ENCODE measurements at places on chromosomes 5 and 9.
A peak's percentile ranks its signal among the peaks of the same experiment; 100 is the strongest.

- H3K27ac ChIP-seq, result peak overlapping the region; percentile 47
- peaks cover 18% of the 10 kb centered on the region for H3K36me3 ChIP-seq
- no peak overlapping the region for H3K4me3 ChIP-seq
- H3K27me3 ChIP-seq, result no peaks in the 10 kb centered on the region
Measured at GRCh38 chr9:21082671-21083070, 4.9 kb upstream of the IFNB1 start.

DNA sequence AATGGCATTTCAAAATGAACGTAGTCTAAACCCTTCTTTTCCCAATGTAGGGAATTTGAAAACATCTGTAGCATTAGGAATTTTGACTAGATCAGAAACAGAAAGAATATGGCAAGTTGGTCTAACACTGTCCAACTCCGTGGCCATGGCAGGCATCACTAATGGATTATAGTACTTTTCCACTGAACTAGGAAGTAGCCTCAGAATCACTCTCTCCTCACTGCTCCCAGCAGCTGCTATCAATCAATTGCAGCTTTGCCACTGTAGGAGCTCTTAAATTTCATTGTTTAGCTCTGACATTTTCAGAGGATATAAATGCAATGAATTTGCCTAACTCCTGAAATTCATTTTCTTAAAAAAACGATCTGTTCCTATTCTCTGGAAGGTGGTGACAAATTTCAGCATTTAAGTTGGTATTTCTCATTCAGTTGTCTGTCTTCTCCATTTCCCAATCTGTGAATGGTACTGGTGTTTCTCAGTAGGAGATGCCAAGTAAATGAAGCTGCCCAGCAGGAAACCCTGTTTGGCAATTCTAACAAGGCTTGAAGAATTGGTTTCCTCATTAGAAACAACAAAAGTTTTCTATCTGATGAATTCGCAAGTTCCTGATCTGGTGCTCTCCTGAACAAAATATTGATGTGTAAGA is 64.7 kb downstream of the TLR4 start:
- H3K27me3 ChIP-seq, result peaks cover 30% of the 10 kb centered on the region
- no peak overlapping the region for H3K27ac ChIP-seq
- no peaks in the 10 kb centered on the region for H3K36me3 ChIP-seq

DNA sequence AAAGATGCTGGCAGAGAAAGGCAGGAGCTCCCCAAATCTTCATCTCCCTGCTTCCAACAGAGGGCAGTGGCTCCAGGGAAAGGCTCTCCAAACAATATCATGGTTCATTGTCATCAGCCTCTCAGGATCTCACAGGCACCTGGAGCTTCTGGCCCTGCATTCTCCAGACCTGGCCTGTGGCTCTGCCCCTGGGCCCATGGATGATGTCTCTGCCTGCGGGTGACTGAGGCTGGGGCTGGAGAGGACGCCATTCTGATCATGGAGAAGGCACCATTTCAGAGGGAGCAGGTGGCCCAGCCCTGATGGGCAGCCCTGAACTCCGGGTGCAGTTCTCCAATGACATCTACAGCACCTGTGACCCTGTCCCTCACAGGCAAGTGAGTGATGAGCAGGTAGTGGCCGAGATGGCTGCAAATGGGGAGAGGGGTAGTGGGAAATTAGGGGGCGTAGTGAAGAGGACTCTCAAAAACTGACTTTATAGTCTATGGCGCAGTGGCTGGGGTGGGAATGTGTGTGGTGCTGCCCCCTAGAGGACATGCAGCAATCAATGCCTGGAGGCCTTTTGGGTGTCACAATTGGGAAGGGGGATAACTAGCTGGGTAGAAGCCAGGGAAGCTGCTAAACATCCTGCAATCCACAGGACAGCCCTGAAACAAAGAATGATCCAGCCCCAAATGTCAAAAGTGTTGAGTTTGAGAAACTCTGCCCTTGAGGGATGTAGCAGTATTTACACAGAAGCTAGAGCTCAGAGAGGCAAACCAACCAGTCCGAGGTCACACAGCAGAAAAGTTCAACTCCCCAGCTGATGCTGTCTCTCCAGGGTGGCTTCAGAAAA is 3.2 kb downstream of the SH3PXD2B start:
- no peaks in the 10 kb centered on the region for H3K36me3 ChIP-seq
- H3K27me3 ChIP-seq, result peaks cover 38% of the 10 kb centered on the region
- peak; percentile 43 for DNase-seq
- H3K4me1 ChIP-seq, result peaks cover 4% of the 10 kb centered on the region
- no peak overlapping the region for H3K4me3 ChIP-seq
- H3K27ac ChIP-seq, result no peak overlapping the region

GRCh38 chr5:120372899-120373298 is 91.2 kb upstream of the PRR16 start:
- no peak overlapping the region for H3K4me3 ChIP-seq
- no peak overlapping the region for H3K27ac ChIP-seq
- H3K4me1 ChIP-seq, result no peaks in the 10 kb centered on the region
- no peaks in the 10 kb centered on the region for H3K36me3 ChIP-seq

DNA sequence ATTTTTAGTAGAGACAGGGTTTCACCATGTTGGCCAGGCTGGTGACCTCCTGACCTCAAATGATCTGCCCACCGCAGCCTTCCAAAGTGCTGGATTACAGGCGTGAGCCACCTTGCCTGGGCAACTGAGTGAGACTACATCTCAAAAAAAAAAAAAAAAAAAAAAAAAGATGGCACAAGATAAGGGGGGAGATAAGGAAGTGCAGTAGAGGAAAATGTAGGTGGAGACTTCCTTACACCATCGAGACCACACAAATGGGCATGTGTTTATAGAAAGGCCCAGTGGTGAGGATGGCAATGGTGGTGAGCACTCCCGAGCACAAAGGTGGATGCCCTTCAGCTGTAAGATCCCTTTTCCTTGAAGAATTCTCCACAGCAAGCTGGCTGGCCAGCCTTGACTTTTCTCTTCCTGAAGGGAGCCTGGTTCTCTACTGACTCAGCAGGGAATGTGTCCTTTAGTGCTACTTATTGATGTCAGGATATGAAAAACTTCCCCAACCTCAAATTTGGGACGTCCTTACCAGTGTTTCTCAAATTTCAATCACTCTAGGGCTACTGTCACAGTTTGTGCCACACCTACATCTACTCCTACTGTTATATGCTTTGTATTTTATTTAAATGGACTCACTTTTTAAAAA is 28.2 kb downstream of the ERGIC1 start:
- H3K36me3 ChIP-seq, result peaks cover 7% of the 10 kb centered on the region
- peaks cover 16% of the 10 kb centered on the region for H3K4me1 ChIP-seq
- DNase-seq, result no peak
- no peaks in the 10 kb centered on the region for H3K27me3 ChIP-seq

DNA sequence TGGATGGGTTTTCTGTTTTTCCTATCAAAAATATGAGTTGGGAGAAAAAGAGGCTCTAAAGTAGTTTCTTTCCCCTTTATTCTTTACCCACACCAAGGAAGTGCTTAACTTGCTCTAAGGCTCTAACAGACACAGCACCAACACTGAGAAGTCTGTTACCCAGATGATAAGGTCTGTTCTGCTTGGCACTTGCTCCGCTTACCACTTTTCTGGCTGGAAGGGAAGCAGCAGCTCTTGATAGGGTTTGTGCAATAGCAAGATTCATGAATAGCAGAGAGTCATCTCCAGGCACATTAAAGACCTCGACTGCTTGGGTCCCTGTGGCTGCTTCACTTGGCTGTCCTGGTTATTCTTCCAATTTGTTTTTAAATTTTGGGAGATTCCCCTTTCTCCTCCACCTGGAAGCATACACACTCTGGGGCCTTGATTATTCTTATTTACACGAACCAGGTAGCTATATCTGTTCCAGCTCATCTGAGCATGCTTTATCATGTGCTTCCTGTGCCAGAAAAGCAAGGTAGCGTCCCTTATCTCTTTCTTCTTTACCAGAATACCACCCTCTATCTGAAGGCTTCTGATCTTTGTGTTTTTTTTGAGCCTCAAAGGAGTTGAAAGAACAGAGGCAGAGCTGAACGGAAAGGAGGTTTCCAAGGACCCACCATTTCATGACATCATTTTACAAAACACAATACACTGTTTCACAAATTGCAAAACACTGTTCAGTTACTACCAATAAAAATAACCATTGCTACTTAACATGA is 24.8 kb downstream of the PPP3R2 start:
- peaks cover 65% of the 10 kb centered on the region for H3K4me1 ChIP-seq
- no peaks in the 10 kb centered on the region for H3K27me3 ChIP-seq
- H3K36me3 ChIP-seq, result peaks cover 57% of the 10 kb centered on the region
- H3K4me3 ChIP-seq, result no peak overlapping the region
- peak overlapping the region; percentile 78 for H3K27ac ChIP-seq

DNA sequence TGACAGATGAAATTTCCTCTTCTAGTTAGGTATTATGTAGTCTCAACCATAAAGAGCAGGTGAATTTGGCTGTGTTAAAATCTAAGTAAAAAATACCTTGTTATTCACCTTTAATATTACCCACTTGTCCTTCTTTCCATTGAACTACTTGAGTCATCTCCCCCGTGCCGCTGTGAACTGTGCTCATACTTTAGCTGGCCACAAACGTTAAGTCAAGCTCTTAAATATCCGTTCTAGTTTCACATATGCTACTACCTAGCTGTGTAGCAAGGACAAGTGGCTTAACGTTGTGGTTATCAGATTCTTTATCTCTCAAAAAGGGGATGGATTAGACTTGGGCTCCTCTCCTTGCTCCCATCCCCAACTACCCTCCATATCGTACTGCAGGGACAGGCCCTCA is 110.4 kb downstream of the EFNA5 start:
- H3K36me3 ChIP-seq, result no peaks in the 10 kb centered on the region
- peaks cover 19% of the 10 kb centered on the region for H3K27me3 ChIP-seq
- H3K4me3 ChIP-seq, result no peak overlapping the region
- no peak for DNase-seq

DNA sequence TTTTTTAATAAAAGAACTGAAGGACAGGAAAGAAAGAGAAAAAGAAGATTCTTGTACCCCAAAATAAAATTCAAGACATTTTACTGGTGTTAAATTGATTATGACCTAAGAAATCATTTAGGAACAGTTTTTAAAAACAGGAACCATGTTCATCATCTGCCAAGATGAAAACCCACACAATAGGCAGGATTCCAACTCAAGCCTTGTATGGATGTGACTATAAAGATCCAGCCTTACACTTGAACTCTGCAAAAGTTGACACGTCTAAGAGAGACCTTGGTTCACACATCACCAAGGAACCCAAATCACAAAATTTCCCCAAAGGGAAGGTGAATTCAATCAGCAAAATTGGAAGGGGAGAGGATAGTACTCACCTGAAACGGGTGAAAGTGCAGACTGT is 82.6 kb downstream of the SMIM23 start:
- H3K27ac ChIP-seq, result no peak overlapping the region
- H3K4me1 ChIP-seq, result peaks cover 7% of the 10 kb centered on the region
- H3K27me3 ChIP-seq, result no peaks in the 10 kb centered on the region
- H3K36me3 ChIP-seq, result peaks cover 28% of the 10 kb centered on the region
- DNase-seq, result no peak
- no peak overlapping the region for H3K4me3 ChIP-seq

DNA sequence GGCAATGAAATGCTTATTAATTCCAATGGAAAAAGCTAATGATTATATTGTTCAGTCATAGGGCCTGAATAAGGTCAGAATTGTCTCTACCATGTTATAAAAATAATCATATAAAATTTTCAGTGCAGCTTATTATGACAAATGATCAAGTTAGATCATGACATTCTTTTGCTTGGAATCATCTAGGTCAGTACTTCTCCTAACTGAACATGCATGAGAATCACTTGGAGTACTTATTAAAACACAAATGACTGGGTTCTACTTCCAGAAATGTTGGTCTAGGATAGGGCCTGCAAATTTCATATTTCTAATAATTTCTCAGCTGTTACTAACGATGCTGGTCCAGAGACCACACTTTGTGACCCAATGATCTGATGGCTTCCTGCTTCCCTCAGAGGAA is 806.0 kb upstream of the ZNF608 start:
- no peak overlapping the region for H3K4me3 ChIP-seq
- no peak for DNase-seq
- no peaks in the 10 kb centered on the region for H3K27me3 ChIP-seq
- H3K4me1 ChIP-seq, result no peaks in the 10 kb centered on the region
- no peak overlapping the region for H3K27ac ChIP-seq

- DNase-seq, result no peak
- peaks cover 12% of the 10 kb centered on the region for H3K4me1 ChIP-seq
- H3K27me3 ChIP-seq, result no peaks in the 10 kb centered on the region
Measured at GRCh38 chr9:71741926-71742648, 26.2 kb downstream of the CEMIP2 start.

DNA sequence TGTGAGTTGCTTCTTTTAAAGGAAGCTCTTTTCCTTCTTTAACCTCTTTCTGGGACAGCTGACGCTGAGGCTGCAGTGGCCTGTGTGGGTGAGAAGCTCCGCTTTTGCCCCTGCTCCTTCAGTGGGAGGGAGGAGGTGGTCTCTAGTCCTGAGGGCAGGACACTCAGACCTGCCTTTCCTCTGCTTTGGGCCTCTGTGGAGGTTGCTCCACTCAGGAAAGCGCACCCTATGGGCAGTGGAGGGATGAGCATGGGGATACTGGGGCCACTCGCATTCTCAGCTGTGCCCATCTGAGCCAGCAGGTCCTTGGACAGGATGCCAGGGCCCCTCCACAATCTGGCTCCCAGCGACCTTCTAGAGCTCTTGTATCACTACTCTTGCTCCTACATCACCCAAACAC is 111.5 kb downstream of the NSG2 start:
- H3K27me3 ChIP-seq, result no peaks in the 10 kb centered on the region
- H3K4me1 ChIP-seq, result no peaks in the 10 kb centered on the region
- no peak overlapping the region for H3K27ac ChIP-seq
- no peak for DNase-seq
- no peak overlapping the region for H3K4me3 ChIP-seq

DNA sequence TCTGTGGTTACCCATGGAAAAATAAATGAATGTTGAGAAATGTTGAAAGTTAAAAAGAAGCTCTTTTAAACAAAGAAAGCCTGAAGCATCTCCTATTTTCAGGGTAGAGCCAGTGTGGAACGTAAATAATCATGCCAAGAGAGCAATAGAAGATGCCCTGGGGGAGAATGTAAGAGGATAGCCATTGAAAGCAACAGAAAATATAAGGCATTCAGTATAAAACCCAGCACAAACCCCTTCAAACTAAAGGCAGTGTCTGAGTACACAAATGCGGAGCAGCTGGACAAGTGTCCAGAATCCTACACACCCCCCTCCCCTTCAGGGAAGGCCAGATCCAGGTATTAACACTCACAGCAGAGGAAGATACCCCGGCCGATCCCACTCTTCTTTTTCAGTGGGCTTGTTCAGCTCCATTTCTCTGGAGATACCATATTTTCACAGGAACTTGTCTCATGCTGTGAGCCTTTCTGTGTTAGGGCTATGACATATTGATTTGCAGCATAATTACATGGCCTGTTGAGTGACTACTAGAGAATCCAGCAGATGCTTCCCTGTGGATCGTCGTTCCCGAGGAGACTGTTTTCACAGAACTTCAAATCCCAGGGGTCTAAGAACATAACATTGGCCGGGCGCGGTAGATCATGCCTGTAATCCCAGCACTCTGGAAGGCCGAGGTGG is 101.2 kb downstream of the PLK2 start:
- no peak overlapping the region for H3K27ac ChIP-seq
- no peaks in the 10 kb centered on the region for H3K36me3 ChIP-seq
- no peak overlapping the region for H3K4me3 ChIP-seq
- no peaks in the 10 kb centered on the region for H3K4me1 ChIP-seq
- no peaks in the 10 kb centered on the region for H3K27me3 ChIP-seq
- no peak for DNase-seq

GRCh38 chr5:113552620-113553019 is 39.1 kb downstream of the YTHDC2 start:
- H3K4me3 ChIP-seq, result no peak overlapping the region
- H3K27ac ChIP-seq, result no peak overlapping the region
- no peaks in the 10 kb centered on the region for H3K27me3 ChIP-seq
- H3K4me1 ChIP-seq, result no peaks in the 10 kb centered on the region
- H3K36me3 ChIP-seq, result peaks cover 24% of the 10 kb centered on the region

All from activated naive CD8-positive, alpha-beta T cell treated with anti-CD3 and anti-CD28 coated beads for 36 hours (primary cell).